ENCODE measurements at places on chromosomes 11 and 22.

DNA sequence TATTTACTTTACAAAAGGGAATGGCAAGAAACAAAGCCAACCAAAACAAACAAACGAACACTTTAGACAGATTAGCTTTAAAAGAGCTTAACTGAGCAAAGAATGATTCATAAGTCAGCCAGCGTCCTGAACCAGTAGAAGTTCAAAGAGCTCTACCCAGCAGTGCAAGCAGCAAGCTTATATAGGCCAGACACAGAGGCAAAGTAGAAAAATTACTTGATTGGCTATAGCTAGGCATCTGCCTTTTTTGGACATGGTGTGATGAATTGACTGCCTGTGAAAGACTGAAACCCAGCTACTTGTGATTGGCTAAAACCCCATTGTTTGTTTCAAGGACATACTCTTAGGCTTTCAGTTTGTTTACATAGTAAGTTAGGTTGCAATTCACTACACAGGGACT is 2120.0 kb upstream of the RAG2 start:
- no peak for DNase-seq

- DNase-seq = no peak
Observed at GRCh38 chr11:119816660-119817059, 87.7 kb upstream of the NECTIN1 start.

DNA sequence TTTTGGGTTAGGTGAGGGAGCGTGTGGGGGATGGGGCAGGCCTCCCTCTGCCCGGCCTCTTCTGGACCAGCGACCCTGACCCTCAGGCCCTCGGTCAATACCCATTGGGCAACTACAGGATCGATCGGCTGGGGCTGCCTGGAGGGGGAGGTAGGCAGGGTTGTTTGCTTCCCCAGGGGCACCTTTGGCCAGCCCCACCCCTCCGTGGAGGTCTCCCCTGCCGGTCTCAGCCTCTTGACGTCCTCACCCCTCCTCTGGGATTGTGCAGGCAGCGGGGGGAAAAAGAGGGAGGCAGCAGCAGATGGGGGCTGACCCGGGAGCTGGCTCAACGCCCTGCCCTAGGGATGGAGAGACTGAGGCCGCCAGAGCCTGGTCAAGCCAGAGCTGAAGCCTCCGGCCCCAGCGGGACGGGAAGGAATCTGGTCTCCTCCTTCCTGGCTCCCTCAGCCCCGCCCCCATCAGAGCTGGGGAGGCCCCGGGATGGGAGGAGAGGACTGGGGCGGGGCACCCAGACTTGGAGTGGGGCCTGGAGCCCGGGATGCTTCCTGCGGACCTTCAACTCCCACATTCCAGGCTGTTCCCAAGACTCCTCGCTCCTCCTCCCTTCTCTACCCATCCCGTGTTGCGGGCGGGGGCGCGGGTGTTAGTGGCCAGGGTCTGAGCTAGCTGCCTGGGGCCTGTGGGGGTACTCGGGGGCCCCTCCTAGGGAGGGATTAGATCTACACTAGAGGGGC is 14.4 kb upstream of the CDC42EP1 start:
- DNase-seq = no peak

GRCh38 chr11:79062814-79063762 is 377.7 kb downstream of the TENM4 start:
- DNase-seq = no peak

DNA sequence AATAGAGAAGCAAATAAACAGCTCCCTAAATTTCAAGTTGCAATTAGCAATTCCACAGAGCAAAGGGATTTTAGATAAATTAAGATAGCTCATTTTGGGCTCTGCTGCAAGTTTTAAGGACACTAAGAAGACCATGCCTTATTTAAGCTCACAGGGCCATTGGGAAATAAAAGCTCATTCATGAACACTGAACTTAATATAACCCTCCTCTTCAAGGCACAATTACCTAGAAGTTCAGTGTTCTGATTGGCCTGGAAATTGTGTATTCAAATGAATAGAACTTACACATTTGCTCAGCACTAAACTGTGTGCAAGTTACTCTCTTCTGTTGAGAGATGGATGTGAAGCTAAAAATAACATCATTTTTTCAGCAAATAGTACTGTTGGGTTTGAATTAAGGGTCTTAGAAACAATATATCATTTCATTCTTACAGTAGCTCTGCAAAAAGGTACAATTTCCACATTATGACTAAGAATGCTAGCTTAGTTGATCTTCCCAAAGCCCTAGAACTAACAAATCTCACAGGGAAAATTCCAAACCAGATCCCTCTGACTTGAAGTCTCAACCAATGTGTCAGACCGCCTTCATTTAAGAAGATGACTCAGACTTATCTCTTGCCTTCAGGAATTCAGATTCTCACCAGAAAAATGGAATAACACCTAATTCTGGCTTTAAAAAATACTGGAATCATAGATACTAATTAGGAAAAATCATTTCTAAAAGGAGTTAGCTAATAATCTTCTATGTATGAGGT is 87.4 kb upstream of the LRRC55 start:
- DNase-seq = no peak

- no peak for DNase-seq
Observed at GRCh38 chr11:122197066-122197987, 81.3 kb upstream of the BLID start.

GRCh38 chr11:102773386-102773785 is 7.0 kb downstream of the MMP10 start:
- DNase-seq = no peak

- DNase-seq = no peak
Observed at GRCh38 chr11:66922551-66922950, 35.6 kb downstream of the PC start.

DNA sequence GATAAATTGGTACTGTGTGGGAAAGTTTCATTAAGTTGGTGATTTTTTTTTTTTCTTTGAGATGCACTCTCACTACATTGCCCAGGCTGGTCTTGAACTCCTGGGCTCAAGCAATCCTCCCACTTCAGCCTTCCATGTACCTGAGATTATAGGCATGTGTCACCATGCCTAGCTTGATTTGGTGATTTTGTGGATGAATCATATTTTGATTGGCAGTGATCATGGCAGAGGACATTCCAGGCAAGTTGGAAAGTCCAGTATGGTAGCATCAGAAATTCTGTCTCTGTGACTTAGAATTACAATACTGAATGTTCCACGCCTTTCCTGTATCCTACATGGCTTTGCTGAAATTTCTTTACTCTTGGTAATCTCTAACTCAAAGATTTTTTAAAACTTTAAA is 49.4 kb downstream of the HORMAD2 start:
- DNase-seq = no peak

GRCh38 chr22:29391546-29391945 is 3.2 kb upstream of the AP1B1 start:
- DNase-seq = no peak

DNA sequence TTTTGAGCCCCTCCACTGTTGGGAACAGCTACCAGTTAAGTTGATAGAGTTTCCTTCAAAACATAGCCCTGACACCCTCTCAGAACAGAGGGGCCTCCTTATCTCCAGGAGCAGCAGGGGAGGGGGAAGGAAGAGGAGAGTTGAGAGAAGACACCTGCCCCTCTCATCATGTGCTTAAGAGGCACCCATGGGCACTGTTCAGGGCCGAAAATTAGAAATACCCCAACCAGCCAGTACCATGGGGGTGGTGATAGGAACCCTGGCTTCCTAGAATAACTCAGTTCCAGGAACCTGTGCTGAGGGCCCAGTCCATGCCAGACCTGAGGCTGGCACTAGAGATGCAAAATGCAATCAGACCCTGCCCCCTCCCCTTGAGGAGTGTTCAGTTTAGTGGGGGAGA is 9.3 kb upstream of the GDPD5 start:
- DNase-seq = no peak

DNA sequence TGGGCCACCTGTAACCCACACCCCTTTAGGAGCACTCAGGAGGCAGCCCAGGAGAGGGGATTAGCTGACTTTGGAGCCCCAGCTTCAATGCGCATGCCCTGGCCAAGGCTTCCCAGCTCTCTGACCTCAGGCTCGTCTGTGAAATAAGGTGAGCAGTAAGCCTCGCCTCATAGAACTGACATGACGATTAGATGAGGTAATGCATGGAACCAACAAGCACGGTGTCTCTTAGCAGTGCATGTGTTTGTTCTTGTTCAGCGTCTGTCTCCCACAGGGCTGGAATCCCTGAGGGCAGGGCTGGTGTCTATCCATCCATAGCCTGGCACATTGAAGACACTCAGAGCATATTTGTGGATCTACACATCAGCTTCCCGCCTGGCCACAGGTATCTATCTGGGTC is 415.4 kb downstream of the MN1 start:
- no peak for DNase-seq

DNA sequence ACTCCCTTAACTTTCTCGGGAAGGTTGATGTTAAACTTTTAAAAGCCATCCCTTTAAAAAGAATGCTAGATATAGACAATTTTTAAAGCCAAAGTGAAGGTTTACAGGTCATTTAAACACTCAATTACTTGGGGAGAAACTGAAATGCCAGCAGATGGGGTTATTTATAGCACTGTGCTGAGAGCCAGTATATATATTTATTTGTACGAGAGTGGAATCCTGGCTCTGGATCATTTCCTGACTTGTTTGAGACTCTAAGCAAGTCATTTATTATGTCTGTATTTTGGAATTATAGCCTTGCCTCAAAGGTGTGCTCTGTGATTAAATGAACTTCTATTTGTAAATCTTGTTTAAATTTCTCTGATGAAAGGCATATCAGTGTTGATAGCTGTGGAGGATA is 6.8 kb upstream of the ZBED5 start:
- no peak for DNase-seq
